Tongue (tissue), 3 donors: ENCODE measurements at places on chromosomes 11 and 22.

GRCh38 chr22:35344956-35345690, 35.8 kb upstream of the HMOX1 start:
- no peak for DNase-seq

DNA sequence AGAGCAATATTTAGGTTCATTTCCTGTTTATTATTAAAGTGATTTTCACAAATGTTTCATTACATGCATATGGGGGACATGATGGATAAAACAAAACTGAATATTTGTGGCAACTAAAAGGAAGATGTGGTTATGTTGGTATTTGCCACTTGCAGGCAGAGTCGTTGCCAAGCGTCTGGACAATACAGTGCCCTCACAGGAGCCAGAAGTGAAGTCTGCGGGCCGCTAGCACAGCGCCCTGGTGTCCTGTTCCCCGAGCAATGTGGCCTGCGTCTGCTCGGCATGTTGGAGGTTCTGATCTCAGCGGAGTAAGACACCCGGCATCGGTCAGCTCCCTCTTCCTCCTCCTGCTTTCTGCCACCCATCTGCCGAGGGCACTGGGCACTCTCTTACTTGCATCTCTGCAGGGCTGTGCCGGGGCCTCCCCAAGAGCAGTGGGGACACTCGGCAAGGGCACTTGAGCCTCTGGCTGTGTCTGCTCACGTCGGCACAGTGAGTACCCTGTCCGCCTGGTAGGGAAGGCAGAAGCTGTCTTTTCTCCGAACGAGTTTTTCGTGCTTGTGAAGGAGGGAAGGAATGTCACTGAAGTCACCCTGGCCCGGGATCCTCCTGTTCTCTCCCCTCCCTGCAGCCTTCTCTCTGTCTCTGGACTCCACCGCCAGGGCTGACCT, 10.5 kb upstream of the TTLL12 start:
- DNase-seq: no peak

DNA sequence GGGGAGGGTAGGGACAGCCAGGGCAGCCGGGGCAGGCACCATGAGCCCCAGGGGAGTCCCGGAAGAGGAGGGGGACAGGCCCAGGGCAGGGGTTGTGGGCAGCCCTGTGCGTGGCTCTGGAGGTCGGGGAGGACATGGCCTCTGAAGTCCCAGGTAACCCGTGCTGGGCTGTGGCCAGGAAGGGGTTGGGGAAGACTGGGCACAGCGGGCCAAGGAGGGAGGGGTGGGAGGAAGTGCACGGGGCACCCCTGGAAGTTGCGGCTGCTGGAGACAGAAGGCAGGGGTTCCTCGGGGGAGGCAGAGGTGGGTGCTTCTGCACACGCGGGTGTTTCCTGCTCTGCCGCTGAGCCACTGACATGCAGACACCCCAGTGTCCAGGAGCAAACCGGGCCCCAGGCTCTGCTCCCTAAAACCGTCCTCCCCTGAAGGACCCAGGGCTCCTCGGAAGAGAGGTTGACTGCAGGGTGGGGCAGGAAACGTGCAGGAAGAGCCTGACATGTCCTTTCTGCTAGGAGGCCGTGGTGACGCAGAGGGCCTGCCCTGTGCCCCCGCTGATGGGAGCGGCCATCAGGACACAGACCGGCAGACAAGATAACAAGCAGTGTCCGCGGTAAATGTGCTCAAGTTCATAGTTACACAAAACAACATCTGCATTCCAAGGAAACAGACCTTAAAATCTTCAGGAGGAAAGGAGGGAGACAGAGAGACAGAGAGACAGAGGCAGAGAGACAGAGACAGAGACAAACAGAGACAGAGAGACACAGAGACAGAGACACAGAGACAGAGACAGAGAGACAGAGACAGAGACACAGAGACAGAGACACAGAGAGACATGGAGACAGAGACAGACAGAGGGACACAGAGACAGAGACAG, 5.7 kb downstream of the TNNI2 start:
- DNase-seq: peak; percentile 54

- DNase-seq: peak; percentile 57
Observed at GRCh38 chr11:64334764-64335735, 5.0 kb upstream of the CCDC88B start.

GRCh38 chr11:103903621-103904323, 132.7 kb upstream of the DDI1 start:
- no peak for DNase-seq

DNA sequence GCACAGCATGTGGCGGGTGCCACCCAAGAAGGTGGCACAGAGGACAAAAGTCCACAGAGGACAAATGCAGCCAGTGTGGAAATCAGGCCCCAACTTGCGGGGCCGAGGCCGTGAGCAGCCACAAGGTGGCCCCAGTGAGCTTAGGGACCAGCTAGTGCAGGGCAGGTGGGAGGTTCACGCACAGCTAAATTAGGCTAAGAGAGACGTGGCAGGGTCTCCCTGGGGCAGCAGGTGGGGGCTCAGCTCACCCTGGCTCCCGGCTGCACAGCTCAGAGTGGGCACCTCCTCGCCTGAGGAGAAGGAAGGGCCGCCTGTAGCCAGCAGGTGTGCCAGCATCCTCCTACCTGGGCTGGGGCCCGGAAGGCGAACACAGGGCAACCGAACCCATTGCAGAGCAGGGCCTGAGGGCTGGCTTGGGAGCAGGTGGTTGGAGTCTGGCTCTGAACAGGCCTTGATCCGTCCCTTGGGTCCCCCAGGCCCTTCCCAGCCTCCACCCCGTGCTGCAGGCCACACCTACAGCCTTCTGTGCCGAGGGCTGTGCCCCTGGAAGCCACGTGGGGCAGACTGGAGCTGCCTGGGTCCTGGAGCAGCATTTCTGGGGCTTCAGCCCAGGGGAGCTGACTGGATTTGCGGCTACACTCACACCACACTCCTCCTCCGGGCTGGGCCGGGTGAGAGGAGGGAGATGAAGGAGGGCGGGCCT, 26.1 kb upstream of the CELSR1 start:
- DNase-seq: peak; percentile 80

DNA sequence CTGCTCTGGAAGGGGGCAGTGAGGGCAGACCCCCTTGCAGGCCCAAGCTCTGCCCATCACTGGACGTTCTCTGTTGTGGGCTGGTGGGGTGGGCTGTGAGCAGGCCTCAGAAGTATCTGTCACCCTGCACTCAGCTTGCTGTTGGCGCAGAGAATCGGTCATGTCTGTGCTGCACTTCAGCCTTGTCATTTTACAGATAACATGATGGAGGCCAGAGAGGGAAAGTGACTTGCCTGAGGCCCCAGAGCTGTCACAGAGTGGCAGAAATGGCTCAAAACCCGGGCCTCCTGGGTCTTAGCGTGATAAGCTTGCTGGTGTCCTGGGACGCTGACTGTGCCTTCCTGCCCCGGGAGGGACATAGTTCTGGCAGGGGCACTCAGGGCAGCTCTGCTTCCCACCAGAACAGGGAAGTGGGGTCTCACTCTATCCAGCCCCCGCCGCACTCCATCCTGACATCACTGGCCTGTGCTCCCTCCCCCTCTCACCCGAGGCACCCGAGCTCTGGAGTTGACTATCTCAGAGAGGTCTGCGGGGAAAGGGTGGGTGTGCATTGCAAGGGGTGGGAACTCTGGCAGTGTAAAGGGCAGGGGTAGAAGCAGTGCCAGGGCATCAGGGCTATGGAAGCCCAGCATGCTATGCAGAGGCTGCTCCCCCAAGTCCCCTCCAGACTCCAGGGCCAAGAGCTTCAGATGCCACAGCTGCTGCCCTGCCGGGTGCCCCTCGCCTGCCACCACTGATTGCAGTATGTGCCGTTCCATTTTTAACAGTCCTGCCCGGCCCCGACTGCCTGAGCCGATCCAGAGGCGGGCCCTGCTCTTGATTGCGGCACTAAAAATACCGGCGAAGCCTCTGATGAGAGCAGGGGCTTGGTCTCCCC, 50.4 kb upstream of the NECTIN1 start:
- peak; percentile 51 for DNase-seq

GRCh38 chr11:98183034-98183433, 837.7 kb upstream of the CNTN5 start:
- no peak for DNase-seq

DNA sequence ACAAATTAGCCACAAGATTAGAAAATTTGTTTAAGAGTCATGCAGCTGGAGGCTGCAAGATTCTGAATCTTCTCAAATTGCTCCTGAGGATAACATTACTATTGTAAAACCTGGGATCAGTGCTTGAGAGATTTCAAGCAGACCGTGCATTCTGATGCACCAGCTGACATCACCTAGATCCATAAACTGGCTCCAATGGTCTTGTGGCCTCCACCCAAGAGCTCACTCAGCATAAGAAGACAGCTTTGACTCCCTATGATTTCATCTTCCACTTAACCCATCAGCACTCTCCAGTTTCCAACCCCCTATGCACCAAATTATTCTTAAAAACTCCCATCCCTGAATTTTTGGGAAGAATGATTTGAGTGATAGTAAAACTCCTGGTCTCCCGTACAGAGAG, 1007.9 kb upstream of the TENM4 start:
- DNase-seq: no peak

DNA sequence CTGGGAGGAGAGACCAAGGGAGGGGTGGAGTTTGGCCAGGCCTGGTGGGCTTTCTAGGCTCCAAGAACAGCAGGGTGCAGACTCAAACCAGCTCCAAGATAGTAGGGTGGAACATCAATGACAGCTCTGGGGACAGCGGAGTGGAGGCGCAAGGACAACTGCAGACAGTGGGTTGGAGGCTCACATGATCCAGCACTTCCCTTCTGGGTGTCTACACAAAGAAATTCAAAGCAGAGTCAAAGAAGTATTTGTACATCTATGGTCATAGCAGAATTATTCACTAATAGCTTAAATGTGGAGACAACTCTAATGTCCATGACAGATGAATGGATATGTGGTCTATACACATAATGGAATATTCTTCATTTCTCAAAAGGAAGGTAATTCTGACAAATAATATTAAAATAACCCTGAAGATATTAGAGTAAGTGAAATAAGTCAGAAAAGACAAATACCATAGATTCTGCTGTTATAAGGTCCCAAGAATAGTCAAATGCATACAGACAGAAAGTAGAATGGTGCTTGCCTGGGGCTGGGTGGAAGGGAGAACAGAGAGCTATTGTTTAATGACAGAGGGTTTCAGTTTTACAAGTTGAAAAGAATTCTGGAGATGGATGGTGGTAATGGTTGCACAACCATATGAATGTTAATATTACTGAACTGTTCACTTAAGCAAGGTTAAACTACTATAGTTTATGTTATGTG, 5.5 kb upstream of the GAB4 start:
- DNase-seq: no peak

- DNase-seq: no peak
Observed at GRCh38 chr11:13423372-13423771, 39.6 kb downstream of the BTBD10 start.

DNA sequence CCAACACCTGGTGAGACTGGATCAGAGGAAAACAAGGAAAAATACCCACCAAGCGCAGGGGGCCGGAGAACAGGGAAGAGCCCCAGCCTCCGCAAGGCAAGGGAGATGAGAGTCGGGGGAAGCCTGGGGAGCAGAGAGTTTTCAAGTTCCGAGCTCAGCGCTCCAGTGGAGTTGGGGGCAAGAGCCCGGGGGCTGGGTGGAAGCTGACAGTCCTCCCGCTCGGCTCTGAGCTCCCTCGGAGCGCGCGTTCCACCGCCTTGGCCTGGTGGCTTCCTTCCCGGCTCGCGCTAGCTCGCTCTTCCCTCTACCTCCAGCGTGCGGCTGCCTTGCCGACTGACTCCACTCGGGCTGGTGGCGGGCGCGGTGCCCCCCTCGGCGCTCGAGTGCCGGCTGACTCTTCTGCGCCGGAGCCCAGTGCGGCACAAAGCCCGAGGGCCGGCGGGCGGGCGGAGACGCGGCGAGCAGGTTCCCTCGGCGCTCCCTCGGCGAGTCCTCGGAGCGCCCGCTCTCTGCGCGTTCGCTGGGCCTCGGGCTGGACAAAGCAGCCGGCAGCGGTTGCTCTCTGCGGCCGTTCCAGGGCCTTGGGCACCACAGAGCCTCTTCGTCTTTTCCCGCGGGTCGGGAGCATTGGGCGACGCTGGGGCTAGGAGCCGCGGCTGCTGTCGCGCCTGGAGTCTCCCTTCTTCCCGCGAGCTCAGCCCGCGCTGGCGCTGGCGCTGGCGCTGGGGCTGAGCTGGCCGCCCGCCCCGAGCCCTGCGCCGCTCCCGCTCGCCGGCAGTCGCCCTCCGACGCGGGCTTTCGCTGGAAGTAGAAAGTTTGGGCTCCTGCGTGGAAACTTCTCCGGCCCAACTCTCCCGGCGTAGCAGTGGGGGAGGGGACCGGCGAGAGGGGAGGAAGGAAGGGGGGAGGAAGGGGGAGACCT, 1.0 kb downstream of the PAX6 start:
- DNase-seq: peak; percentile 62
